ENCODE measurements at places on chromosomes 11 and 22. TPM values are rescaled to one million over a fixed set of nuclear protein-coding genes. Genes with fewer than 3 reads are reported as not detected.
A peak's percentile ranks its signal among the peaks of the same experiment; 100 is the strongest.

The NRIP3 gene
- total RNA-seq: 10.1 TPM

GRCh38 chr22:20131597-20131858 lies at the start of gene ZDHHC8:
TSS of gene ZDHHC8 (plus strand) at chr22:20131804. CDS start at chr22:20131948, 144 bp downstream.
- DNase-seq: peak; percentile 69

The MMP8 gene
- not detected for total RNA-seq

DNA sequence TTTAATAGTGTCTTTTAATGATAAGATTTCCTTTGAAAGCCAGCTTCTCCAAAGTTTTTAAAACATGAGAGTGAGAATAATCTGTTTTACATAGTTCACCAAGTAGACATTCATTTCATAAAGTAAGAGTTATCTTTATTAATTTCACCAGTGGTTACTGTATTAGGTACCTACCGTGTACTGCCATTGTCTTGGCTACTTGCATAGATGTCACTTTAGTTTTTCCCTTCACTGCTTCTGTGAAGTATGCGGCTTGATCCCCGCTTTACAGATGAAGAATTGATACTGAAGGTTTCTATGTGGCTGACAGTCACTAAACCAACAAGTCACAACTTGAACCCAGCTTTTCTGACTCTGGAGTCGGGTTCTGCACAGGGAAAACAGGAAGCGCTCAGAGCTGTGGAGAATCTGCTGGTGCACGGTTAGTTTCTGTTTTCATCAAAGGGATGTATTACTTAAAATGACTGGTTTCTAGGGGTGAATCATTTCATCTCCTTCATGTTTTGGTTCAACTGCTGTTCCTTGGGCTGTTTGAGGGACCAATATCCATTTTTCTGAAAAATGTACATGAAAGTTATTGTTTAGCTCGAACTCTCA lies 39.3 kb upstream of the MYO18B start:
- DNase-seq: no peak

DNA sequence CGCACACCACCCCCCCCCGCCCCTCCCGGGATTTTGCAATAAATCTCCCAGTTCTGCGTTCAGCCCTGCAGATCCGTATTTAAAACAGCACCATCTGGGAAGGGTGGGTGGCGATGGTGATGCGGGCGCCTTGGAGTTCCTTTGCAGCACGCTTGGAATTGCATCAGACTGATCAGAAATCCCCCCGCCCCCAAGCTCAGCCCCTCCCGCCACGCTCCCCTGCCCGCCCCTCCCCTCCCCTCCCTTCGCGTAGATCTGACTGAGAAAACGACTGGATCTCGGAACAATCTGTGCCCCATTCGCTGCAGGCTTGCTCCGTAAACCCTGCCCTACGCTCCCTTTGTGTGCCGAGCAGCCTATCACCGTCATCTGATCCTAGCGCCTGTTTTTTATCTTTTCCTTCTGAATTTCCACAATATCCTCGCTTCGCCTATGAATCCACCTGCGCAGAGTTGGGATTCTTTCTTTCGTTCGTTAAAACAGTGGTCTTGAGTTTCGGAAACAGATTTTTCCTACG lies 18.1 kb upstream of the BDNF start:
- no peak for DNase-seq

DNA sequence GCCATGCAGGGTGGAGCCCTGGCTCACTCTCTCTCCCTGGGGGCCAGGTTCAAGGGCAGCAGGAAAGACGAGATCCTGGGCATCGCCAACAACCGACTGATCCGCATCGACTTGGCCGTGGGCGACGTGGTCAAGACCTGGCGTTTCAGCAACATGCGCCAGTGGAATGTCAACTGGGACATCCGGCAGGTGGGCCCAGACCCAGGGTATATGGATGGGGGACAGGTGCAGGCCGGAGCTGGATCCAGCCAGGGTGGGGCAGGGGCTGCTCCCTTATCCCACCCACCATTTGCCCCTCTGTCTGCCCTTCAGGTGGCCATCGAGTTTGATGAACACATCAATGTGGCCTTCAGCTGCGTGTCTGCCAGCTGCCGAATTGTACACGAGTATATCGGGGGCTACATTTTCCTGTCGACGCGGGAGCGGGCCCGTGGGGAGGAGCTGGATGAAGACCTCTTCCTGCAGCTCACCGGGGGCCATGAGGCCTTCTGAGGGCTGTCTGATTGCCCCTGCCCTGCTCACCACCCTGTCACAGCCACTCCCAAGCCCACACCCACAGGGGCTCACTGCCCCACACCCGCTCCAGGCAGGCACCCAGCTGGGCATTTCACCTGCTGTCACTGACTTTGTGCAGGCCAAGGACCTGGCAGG lies 2.9 kb downstream of the TRPT1 start:
- no peak for DNase-seq

DNA sequence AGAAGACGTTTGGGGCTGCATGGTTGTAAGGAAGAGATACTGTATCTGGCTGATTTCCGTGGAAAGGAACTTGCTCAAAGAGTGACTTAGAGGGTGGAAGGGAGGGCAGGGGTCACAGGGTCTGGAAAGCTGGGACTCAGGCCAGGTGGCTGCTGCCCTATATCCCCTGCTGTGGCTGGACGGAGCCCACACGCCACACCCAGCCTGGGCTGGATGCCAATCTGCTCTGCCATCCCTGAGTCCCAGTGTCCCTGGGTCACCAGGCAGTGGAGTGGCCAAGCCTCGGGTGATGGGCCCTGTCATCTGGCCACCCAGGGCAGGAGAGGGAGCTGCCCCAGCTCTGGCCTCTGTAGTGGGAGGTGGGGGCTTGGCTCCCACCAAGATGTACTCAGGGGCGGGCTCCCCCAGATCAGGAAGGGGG lies 26.5 kb upstream of the KRTAP5-7 start:
- peak; percentile 29 for DNase-seq
